Articular chondrocyte of knee joint (primary cell): ENCODE measurements at places on chromosomes 4 and X. TPM values are rescaled to one million over a fixed set of nuclear protein-coding genes. Genes with fewer than 3 reads are reported as not detected.

IGFBP7 gene
- 71.1 and 256 TPM in 2 replicates for total RNA-seq

IL1RAPL1 gene
- not detected in 2 replicates for total RNA-seq

FAAH2 gene
- 0.13 and 0.22 TPM in 2 replicates for total RNA-seq

SCRG1 gene
- total RNA-seq: 30.1 and 44.9 TPM in 2 replicates

TCEAL2 gene
- 2.6 and 4.6 TPM in 2 replicates for total RNA-seq

PARM1 gene
- total RNA-seq: 0.13 and 0.43 TPM in 2 replicates

GLUD2 gene
- total RNA-seq: 1.2 and 2.3 TPM in 2 replicates

CCKAR gene
- total RNA-seq: 0.91 and 14.8 TPM in 2 replicates

ARL9 gene
- total RNA-seq: 1.9 and 2.1 TPM in 2 replicates

STATH gene
- total RNA-seq: not detected in 2 replicates

CENPU gene
- 13.3 and 15.7 TPM in 2 replicates for total RNA-seq

CENPE gene
- total RNA-seq: 15.7 and 24.3 TPM in 2 replicates

PIGA gene
- 13.2 and 14.1 TPM in 2 replicates for total RNA-seq

FOXR2 gene
- total RNA-seq: not detected in 2 replicates

LDB2 gene
- total RNA-seq: 3.9 and 5.9 TPM in 2 replicates

BEX2 gene
- 0.91 and 2.7 TPM in 2 replicates for total RNA-seq

ARHGAP6 gene
- 0.91 and 1.3 TPM in 2 replicates for total RNA-seq

GAB3 gene
- 0.86 and 3.8 TPM in 2 replicates for total RNA-seq

NALF2 gene
- total RNA-seq: not detected in 2 replicates

SLC9A7 gene
- total RNA-seq: 3.1 and 13.3 TPM in 2 replicates

S100G gene
- not detected in 2 replicates for total RNA-seq

TMSB15C gene
- total RNA-seq: 2.5 TPM in 2 replicates

NXF3 gene
- total RNA-seq: 0.26 TPM in 1 of 2 replicates, not detected in the other

TCEAL6 gene
- not detected in 2 replicates for total RNA-seq
